ENCODE measurements at places on chromosomes 2 and 18. TPM values are rescaled to one million over a fixed set of nuclear protein-coding genes. Genes with fewer than 3 reads are reported as not detected.

GRCh38 chr2:1567556-1568344 lies 154.5 kb downstream of the TPO start:
- DNase-seq: no peak

DNA sequence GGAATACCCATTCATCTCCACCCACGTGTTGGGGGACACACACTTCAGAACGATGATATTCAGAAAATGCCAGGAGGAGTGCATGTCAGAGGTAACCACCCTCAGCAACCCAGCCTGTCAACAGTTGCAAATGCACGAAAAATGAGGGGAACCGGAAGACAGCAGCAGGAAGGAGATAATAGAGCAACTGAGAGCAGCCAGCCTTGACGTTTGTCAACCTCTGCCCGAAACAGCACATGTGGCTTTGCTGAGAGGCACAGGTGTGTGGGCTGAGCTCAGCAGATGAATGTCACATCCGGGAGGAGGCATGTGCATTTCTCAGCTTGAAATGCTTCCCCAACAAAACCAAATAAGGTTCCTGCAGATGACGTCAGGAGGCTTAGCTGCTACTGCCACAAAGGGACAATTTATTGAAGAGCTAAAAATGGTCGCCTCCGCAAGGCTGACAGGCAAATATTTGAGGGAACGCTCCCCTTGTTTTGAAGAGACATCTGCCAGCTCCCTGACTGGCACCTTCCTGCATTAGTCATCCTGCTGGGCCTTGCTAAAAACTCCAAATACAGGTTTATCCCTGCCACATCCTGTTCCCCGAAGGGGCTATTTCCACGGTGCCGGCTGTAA lies 419.0 kb downstream of the NBAS start:
- DNase-seq: peak; percentile 82

The LRP2 gene
- total RNA-seq: not detected

DNA sequence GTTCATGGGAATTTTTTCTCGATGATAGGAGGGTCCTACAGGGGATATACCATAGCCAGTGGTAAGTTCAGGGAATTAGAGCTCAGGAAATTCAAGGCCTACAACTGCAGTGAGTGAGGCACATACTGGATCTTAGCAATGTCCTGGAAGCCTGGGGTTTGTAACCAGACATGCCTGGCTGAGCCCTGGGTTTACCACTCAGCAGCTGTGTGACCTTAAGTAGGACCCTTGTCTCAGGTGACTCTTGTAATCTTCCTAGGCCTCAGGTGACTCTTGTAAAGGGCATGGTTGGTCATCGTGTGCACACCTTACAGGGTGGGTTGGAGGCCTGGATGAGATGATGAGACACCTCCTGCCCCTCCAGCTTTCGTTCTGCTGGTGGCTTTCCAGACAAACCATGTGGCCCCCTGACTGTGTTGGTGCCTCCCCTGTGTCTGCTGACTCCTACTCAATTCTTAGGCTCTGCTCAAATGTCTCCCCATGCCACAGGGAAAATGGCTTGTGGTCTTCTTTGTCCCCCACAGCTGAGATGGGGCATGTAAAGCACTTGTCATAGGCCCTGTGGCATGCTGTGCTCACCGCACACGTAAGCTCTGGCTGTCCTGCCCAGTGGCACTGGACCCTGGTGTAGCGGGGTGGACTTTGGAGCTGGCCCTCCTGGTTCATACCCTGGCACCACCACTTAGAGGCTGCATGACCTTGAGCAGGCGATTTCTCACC lies 94.1 kb downstream of the FHOD3 start:
- DNase-seq: no peak

The DYNC2LI1 gene
- total RNA-seq: 35.4 TPM

DNA sequence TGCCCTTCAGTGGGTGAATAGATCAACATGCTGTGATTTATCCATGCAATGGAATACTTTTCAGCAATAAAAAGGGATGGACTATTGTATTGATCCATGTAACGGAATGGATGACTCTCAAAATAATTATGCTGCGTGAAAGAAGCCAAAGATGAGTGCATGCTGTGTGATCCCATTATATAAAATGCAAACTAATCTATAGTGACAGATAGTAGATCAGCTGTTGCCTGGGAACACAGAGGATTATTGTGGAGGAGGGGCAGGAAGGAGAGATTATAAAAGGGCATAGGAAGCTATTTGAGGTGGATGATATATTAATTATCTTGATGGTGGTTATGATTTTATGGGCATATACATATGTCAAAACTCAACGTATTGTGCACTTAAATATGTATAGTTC lies 55.5 kb upstream of the ADAM23 start:
- no peak for DNase-seq

GRCh38 chr2:42965910-42966309 lies 173.5 kb upstream of the HAAO start:
- no peak for DNase-seq

DNA sequence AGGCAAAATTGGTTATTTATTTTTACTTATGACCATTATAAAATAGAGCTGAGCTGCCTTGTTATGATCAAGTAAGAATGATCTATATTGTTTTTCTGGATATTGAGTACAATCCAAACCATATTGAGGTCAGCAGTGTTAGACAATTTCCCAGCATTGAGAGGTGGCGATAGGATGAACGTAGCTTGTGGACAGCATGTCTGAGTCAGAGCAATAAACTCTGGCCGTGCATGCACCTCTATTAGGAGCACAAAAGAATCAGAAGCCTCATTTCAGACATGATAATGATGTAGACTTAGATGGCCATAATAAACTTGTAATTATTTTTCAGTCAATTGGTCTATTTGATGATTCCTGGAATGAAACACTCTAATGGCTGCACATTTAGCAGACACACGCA lies 491.6 kb downstream of the RIT2 start:
- DNase-seq: no peak

All from A172 (cell line).